GM04503 (cell line): ENCODE measurements at places on chromosomes 4 and X.

- DNase-seq, result no peak
Observed at GRCh38 chrX:3527811-3528210, 181.4 kb upstream of the MXRA5 start.

DNA sequence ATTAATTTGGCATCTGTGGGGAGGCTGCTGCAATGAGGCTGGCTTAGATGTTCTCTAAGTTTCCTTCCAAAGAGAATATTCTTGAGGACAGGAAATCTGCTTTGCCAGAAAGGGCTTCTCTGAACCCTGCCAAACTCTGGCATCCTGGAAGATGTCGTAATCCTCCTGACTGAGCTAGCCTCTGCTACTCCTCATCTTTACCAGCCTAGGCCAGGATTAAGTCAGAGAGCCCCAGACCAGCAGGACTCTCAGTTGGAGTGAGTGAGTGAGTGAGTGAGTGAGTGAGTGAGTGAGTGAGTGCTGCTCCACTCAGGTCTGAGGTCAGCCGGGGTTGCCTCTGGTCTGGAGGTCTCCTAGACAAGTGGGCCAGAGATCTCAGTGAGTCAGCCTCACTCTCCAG lies 104.9 kb upstream of the SOD3 start:
- DNase-seq, result peak; percentile 33

DNA sequence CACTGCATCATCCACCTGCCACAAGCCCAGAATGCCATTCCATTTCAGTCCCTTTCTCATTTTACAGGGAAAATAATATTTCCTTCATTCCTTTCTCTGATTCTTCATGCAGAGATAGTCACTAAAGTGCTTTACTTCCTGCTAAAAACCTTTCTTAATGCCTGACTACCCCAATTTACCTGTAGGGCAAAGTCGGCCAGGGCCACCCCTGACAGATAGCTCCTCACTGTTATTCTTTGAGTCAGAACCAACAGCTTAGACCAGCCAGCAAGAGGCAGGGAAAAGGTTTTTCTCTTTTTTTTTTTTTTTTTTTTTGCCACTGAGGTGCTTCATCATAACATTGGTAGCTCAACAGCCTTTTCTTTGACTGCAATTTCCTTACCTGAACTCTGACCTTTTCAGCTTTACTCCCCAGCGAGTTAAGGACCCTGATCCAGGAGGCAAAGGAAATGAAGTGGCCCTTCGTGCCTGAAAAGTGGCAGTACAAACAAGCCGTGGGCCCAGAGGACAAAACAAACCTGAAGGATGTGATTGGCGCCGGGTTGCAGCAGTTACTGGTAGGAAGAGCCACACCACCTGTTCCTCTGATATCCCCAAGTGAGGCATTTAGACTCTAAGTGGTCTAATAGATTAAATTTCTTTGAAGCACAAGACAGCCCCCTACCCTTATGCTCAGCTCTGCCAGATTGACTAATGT lies 85.0 kb downstream of the ALPK1 start:
- DNase-seq, result no peak

GRCh38 chr4:86484241-86484640 lies 109.9 kb upstream of the PTPN13 start:
- DNase-seq, result no peak

DNA sequence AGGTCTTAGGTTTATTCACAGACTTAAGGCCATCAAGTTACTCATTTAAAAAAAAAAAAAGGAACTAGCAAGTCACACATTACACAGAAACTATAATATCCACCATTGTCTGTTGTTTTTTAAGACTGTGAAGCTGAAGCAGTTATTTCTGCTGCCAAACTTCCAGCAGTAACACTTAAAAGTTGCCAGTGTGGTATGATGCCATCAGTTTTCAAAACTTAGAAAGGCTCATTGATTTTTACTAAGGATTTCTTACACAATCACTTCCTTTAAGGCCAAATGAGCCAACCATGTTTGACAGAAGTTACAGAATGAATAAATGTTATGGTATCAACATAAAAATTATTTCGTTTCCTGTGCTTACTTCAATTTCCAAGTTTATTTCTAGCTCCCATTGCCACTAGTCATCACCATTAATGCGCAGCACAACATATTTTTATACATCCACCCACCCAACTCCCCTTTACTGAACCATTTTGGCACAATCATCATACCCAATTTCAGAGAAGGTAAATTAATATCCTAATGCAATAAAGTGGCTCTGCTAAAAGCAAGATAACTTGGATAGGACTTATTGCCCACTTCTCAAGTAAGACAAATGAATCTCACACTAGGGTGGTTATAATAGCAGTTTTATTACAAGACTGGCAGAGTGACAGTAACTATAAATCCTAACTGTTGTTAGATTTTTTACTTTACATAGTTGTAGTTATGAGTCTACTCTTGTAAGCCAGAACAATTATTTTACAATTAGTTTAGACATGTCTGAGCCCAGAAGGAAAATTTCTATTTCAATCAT lies 13.1 kb downstream of the PDGFC start:
- no peak for DNase-seq

GRCh38 chr4:37124800-37125199 lies 119.7 kb upstream of the NWD2 start:
- no peak for DNase-seq

DNA sequence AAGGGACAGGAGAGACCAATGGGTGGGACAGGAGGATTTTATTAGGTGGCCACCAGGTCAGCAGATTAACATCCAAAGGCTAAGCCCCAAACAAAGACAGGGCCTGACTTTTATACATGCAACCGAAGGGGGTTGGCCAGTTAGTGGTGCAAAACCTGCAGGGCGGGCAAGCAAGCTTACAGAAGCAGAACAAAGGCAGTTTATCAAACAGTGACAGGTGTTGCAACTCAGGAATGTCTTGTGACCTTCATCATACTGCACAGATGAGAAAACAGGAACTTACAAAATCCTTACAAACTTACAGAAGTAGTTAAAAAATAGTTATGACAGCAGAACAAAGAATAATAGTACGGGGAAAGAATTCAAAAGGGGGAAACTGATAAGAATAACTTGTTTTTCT lies 708.1 kb downstream of the GLUD2 start:
- no peak for DNase-seq
